ENCODE measurements at places on chromosomes 13 and 19.

DNA sequence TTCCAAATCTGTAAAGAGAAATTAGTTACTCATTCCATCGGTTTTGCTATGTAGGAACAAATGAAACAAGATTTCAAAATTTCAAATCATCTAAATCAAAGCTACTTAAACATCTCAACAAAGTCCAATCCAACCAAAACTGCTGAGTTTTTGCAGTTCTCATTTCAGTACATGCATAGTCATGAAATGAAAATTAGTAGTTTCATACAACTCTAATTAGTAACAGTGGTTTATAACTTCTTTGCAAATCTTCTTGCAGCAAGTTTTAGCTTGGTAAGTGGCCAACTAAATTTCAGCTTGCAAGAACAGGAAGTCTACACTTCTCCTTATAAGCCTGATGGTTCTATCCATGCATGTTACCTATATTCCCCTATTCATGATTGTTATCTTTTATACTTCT lies 75.6 kb downstream of the SPRY2 start:
- no peak for DNase-seq

- no peak for DNase-seq
These were observed 38.8 kb downstream of the DHRS12 start for GRCh38 chr13:51765142-51765515.

- no peak for DNase-seq
These were observed 533.7 kb downstream of the LIG4 start for GRCh38 chr13:107681600-107681999.

DNA sequence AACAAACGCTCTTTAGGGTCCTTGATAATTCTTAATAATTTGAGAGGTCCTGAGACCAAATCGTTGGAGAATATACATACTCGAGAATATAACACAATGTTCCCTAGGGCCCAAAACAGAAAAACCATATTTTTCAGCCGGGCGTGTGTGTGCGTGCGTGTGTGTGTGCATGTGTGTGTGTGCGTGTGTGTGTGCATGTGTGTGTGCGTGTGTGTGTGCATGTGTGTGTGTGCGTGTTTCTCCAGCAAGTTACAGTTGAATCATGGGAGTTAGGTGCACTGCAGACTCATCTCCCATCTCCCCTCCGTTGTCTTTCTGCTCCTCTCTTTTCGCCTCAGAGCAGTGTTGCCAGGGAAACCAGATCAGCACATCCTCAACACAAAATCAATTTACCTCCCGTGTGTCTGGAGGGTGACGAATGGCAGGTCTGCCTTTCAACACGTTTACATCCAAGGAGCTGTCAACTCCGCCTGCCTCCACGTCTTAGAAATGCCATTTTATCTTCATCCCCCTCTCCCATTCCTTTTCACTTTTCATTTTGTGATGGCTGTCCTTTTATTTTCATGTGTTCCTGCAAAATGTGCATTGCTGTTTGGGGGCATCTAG lies 8.3 kb upstream of the PNMA8B start:
- DNase-seq, result no peak

- no peak for DNase-seq
These were observed 460.0 kb downstream of the RFC3 start for GRCh38 chr13:34277936-34278335.

DNA sequence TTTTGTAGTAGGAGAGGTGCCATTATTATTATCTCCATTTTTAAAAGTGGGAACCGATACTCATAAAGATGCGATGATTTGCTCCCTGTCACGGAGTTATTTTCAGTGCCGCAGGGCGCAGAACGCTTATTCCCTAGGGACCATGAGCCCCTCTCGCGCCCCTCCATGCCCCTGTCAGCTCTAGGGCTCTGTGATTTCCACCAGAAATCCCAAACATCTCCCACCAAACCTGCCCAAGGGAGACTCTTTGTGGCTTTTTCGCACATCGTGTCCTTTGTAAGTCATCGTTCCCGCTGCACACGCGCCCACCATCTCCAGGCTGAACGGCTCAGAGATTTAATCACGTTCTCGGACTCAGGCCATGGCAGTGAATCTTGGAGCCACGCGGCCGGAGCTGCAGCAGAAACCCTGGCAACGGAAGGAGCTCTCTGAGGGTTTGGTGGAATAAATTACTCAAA lies 105.1 kb downstream of the DNAJC15 start:
- DNase-seq, result no peak

DNA sequence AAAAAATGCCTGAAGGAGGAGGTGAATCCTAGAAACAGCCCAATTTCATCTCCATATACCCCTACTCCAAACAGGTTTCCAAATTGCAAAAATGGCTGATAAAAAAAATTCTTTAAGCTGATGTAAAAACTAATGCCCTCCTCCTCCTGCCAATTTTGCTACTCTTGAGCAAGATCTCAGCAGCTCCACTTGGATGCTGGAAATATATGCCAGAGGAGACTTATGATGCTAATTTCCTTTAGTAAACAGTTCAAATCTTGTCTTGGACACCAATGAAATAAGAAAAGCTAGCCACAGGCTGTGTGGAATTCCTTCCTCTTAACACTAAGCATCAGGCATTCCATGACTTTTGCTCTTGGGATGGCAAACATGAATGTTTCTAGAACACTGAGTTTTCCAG lies 67.5 kb downstream of the INSR start:
- no peak for DNase-seq

GRCh38 chr13:110697842-110698241 lies 8.1 kb downstream of the CARS2 start:
- DNase-seq, result no peak

DNA sequence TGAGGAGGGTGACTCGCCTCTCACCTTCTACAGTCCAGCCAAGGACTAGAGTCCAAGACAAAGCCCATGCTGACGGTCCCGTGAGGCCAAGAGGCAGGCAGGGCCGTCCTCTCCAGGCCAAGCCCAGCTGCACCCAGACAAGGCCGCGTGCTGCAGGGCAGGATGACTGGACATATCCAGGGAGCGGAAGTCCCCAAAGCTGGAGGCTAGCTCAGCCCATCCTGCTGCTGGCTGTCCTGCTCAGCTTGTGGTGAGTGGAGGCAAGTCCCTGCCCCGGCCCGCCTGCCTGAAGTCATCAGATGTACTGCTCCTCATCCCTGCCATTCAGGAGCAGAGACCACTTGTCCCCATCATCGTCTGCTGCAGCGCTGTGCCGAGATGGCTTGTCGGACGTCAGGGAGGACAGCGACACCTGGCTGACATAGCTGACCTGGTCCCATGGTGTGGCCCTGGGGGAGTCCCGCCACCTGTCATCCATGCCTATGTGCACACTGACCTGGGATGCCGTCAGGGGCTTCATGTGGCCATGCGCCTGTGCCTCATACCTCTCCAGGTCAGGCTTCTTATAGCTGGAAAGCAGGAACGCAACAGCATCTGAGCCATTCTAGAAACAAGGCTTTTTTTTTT lies 72.8 kb downstream of the CCDC70 start:
- no peak for DNase-seq

- DNase-seq, result no peak
These were observed 163.9 kb downstream of the RNF17 start for GRCh38 chr13:24927810-24928404.

- no peak for DNase-seq
These were observed 2523.2 kb upstream of the PCDH20 start for GRCh38 chr13:63938851-63939250.

DNA sequence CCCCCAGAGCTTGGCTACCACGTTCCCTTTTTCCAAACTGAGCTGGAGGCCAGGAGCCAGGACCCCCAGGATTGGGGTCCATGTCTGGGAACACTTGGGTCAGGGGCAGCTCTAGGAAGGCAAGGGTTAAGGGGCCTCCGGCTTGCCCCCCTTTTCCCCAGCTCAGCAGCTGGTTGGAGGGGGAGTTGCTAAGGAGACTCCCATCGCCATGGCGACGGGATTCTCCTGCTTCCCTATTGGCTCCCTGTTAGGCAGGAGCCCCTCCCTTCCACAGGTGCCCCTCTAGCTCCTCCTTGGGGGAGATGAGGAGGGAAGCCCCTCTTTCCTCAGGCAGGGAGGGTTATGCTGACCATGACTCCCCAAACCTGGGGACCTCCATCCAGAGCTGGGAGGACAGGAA lies 33.9 kb downstream of the PDE4A start:
- DNase-seq, result peak; percentile 88

- peak; percentile 27 for DNase-seq
These were observed at the start of gene HTR2A for GRCh38 chr13:46896341-46897137. TSS of gene HTR2A (minus strand) at chr13:46897053. CDS start at chr13:46895906, 1,147 bp downstream.

GRCh38 chr13:112450904-112451240 lies 74.7 kb downstream of the SPACA7 start:
- no peak for DNase-seq

- DNase-seq, result no peak
These were observed 2.0 kb upstream of the TMEM221 start for GRCh38 chr19:17450264-17451075.

DNA sequence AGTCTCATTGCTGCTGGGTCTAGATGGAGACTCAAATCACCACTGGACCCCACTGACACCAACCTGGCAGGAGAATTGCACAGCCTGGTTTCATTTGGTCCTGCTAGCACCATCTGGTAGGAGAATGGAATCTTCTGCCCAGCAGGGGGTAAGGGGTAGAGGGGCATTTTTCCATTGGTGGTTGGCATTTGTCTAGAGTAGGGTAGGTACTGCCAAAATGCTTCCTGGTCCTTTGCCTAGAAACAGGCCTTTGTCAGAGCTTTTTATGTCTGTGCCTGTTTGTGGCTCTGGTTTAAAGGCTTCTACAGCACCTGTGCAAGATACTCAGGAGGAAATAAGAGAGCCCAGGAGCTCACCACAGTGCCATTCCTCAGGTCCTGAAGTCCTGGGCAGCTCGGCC lies 121.3 kb downstream of the KCTD12 start:
- DNase-seq, result peak; percentile 77

Data from cerebellar cortex (tissue), 1 donor.